Smooth muscle cell of the pulmonary artery (primary cell): ENCODE measurements at places on chromosomes 4 and X. TPM values are rescaled to one million over a fixed set of nuclear protein-coding genes. Genes with fewer than 3 reads are reported as not detected.

Gene CCSER1
- total RNA-seq = 0.03 and 0.20 TPM in 2 replicates

Gene MND1
- 0.79 and 1.7 TPM in 2 replicates for total RNA-seq

Gene TLR10
- not detected in 2 replicates for total RNA-seq

Gene BMX
- total RNA-seq = 0.33 and 0.76 TPM in 2 replicates

Gene KLHL13
- total RNA-seq = 8.6 and 10.6 TPM in 2 replicates

Gene SPARCL1
- total RNA-seq = 0.17 and 0.46 TPM in 2 replicates

Gene POLN
- 3.9 and 5.1 TPM in 2 replicates for total RNA-seq

Gene TRIM2
- 34.1 and 49.1 TPM in 2 replicates for total RNA-seq

Gene GLRB
- total RNA-seq = 16.7 and 20.5 TPM in 2 replicates
